Aorta (tissue), 5 donors: ENCODE measurements at places on chromosomes 2 and 18. TPM values are rescaled to one million over a fixed set of nuclear protein-coding genes. Genes with fewer than 3 reads are reported as not detected.
A peak's percentile ranks its signal among the peaks of the same experiment; 100 is the strongest.

GRCh38 chr2:17160594-17160993, 357.6 kb downstream of the RAD51AP2 start:
- no peak for DNase-seq

DNA sequence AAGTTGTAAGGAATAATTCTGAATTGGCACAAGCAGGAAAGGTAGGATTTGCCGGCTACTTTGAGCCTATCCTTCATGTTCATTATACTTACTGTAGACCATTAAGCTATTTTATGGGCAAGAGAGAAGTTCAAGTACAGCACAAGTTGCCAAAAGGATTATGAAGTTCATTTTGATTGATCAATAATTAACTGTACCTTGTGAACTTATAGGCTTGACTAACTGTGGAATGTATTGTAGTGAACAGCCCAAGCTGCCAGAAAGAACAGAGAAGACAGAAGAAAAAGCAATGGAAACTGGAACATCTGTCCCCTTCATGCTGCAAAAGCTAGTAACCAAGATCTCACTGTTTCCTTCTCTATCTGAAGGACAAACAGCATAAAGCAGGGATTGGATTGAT, 810.1 kb upstream of the ZEB2 start:
- no peak for DNase-seq

DNA sequence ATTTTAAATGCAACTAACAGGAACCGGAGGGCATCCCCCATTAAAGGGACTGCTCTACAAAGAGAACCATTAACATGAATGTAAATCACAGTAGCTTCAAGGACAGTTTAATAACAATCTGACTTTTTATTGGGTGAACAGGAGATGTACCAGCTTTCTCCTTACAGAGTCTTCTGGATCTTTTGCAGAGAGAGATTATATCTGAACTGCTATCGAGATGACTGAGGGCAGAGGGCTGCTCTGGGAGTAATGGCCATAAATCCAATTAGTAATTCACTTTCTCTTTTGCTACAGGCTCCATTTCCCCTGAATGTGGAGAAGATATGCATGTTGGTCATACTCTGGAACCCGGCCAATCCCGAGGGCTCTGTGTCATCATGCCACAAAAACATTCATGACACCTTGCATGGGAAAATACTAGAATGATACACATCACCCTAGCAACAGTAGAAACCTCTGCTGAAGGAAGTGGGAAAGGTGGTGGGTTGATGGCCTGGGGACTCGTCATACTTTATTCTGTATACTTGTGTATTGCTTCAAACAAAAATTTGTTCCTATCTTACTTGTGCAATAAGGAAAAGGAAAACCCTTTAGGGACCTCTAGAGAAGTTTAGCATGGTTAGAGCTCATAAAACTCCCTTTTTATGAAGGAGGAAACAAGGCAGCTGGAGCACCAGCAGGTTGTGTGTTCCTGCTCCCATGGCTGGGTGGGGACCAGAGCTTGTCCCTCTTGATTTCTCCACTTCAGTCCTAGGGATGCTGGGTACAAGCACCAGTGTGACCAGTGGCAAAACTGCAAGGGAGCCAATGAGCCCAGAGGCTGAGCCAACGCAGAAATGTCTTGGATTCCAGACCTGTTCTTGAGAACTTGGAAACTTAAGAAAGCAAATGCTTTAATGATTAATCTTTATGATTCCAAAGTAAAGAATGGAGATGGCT, 26.0 kb downstream of the CTAGE1 start:
- DNase-seq: peak; percentile 81

DNA sequence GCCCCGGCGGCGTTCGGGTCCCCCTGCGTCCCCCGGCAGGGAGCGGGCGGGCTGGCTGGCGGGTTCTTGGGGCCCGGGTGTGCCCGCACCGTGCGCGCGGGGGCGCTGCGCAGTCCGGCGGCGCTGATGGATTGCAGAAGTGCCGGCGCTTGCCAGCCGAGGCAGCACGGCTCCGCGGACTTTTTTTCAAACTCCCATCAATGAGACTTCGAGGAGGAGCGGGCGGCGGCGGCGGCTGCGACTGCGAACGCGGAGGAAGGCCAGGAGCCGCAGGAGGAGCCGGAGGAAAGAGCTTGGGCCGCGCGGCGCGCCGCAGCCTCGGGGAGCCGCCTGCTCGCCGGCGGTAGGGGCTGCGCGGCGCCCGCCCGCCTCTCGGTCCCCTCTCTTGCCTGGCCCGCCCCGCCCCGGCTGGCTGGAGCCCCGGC, at the start of gene GLI2:
GLI2 (plus strand) TSS at position 123 of the 425 bp plus-strand sequence. CDS start 61,453 bp downstream, outside the sequence.
- DNase-seq: peak; percentile 82

DNA sequence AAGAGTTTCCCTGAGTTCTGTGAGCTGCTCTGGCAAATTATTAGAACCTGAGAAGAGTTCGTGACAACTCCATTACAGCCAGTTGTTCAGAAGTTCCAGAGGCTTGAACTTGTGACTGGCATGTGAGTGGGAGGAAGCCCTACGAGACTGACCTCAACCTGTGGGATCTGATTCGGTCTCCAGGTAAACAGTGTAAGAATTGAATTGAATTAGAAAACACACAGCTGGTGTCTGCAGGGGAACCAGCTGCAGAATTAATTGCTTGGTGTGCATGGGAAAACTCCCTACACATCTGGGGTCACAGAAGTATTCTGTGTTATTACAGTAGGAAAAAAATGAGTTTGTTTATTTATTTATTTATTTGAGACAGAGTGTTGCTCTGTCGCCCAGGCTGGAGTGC, 14.0 kb upstream of the ITSN2 start:
- DNase-seq: no peak

DNA sequence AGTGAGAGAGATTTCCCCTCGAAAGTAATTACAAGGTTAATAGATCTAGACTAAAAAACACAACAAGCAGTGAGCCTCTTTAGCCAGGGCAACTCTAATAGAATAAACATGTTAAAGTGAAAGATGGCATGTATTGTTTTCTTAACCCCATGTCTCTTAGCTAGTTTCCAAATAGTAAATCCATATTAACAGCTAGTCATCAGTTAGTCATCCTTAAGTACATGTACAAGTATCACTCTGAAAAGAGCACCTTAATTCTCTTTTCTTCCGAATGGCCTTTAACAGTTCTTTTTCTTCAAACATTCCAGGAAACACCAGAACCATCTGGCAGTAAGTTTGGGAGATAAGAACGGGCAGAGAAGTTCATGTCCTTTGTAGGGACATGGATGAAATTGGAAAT, 1480.0 kb downstream of the LRP1B start:
- no peak for DNase-seq

GRCh38 chr2:190355968-190356644, 12.7 kb downstream of the INPP1 start:
- no peak for DNase-seq

DNA sequence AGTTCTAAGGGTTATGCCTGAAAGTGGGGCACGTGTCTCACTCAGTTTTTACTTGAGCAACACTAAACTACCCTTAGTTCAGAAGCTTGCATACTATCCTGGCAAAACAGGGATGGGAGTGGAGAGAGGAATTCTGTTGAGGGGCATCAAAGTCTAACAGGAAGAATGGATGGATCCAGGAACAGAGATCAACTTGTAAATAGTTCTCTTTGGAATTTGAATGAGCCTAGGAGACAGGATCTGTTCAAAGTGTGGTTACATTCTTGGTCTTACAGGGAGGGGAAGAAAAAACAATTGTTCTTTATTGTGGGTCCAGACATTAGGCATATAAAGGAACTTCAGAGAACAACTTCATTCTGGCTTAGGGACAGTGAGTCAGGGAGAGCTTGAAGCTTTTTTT, 560.2 kb downstream of the CNTNAP5 start:
- no peak for DNase-seq

DNA sequence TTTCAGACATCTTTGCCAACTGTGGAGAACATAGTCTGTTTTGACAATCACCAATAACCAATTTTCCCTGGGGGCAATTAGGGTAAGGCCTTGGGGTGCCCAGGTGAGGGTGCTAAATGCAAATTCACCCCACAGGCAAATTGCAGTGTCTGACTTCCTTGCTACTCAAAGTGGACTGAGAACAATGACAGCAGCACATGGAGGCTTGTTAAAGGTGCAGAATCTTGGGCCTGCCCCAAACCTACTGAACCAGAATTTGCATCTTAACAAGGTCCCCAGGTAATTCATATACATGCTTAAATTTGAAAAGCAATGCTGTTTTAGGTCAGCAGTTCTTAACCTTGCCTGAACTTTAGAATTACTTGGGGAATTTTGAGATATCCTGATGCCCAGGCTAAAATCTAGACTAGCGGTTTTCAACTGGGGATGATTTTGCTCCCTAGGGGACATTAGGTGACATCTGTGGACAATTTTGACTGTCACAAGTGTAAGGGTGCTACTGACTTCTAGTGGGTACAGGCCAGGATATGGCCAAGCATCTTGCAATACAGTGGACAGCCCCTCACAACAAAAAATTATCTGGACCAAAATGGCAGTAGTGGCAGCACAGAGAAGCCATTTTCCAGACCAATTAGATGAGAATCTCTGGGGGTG, 80.2 kb upstream of the GCFC2 start:
- DNase-seq: no peak

DNA sequence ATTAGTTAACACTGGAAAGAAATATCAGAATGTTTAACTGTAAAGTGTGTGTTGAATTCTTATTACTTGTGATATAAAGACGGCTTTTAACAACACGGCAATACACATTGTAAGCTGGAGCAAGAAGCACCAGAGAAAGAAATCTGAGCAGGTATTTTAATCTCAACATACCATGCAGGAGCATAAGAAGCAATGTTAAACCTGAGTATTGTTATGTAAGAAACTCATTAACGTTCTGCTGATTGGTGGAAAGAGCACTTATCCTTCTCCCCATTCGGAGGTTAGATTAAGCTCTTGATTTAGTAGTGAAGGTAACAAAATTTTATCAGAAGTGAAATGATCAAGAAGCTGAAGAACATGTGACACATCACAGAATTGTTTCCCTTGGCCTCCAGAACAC, 107.4 kb downstream of the EPC2 start:
- no peak for DNase-seq

DNA sequence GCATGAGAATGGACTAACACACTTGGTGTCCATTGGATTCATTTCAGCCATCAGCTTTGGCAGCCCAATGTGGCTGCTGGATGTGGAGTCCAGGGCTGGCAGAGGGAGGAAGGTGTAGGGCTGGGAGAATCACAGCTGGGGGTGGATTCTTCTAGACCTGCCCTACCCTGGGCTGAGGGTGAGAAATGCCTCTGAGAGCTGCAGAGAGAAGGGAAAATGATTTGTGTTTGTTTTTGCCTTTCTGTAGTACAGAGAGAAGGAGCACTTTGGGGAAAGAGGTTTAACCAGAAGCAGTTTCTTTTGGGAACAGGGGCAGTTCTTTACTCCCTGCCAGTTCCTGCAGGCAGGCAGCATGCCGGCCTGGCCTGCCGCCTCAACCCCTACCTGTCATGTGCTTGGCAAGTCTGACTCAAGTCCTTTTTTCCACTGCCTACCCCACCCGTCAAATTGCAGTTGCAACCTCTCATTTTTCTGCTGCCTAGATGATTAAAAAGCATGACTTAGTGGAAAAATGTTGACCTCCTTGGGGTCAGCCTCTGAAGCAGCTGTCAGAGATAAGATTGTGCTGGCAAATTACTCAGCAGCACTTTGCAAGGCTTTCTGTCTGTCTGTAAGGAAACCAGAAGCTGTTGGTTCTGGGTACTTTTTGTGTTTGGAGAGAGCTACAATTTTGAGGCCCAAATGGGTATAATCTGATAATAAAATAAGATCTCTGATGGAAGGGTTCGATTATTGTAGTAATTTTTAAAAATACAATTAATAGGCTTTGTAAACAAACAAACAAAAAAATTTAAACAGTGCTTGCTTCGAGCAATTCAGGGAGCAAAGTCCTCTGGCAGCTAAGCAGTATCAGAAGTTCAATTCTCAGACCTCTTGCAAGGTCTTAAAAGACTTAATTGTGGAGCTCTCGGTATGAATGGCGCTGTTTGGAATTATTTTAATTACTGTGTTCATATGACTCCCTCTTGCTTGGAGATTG, 21.7 kb downstream of the LBH start:
- DNase-seq: peak; percentile 85

GRCh38 chr2:70626254-70626990, 72.8 kb upstream of the TGFA start:
- DNase-seq: no peak

- DNase-seq: no peak
Observed at GRCh38 chr2:151282401-151282800, 7.1 kb downstream of the NMI start.

DNA sequence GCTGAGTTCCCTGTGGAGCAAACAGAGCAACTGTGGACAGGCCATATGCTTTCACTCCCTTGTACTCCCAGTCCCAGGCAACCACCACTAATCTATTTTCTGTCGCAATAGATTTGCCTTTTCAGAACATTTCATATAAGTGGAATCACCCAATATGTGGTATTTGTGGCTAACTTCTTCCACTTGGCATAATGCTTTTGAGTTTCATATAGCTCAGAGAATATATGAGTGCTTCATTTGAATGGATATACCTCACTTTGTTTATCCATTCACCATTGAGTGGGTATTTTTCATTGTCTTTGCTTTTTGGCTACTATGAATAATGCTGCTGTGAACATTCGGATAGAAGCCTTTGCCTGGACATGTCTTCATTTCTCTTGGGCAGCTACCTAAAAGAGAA, 151.9 kb downstream of the CERS6 start:
- DNase-seq: no peak

DNA sequence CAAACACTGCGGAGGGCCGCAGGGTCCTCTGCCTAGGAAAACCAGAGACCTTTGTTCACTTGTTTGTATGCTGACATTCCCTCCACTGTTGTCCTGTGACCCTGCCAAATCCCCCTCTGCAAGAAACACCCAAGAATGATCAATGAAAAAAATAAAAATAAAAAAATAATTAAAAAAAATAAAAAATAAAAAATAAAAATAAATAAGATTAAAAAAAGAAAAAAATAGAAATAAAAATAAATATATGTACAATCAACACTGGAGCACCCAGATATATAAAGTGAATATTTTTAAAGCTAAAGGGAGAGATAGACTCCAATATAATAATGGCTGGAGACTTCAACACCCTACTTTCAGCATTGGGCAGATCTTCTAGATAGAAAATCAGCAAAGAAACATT, 23.8 kb upstream of the EML6 start:
- DNase-seq: no peak

DNA sequence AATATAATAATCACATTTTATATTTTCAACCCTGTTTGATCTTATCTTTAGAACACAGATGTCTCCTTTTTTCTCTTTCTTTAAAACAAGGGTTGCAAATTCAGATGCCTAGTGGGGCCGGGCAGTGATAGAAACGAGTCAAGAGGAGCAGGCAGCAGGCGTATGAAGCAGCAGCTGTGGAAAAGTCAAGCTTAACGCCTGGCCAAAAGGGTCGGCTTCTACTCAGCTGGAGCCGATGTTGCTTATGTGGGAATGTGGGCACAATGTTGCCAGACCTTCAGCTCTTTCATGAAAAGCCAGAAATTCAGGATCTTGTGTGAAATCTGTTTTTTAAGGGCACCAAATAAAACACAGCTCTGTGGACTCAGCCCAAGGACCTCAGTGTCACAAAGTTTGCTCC, 642.7 kb downstream of the ARHGAP15 start:
- no peak for DNase-seq

The CD8A gene
- total RNA-seq: 3.9 TPM

The TNFAIP6 gene
- 3.6 TPM for total RNA-seq

The SCTR gene
- not detected for total RNA-seq

The NYAP2 gene
- total RNA-seq: 2.0 TPM

The PPP3R1 gene
- total RNA-seq: 50.4 TPM

The DTNA gene
- 101 TPM for total RNA-seq

The KIAA2012 gene
- not detected for total RNA-seq
